Neural progenitor cell (in vitro differentiated cells): ENCODE measurements at places on chromosomes 13 and 19.

GRCh38 chr13:113917594-113918371 lies 53.9 kb upstream of the GAS6 start:
- no peak for DNase-seq

DNA sequence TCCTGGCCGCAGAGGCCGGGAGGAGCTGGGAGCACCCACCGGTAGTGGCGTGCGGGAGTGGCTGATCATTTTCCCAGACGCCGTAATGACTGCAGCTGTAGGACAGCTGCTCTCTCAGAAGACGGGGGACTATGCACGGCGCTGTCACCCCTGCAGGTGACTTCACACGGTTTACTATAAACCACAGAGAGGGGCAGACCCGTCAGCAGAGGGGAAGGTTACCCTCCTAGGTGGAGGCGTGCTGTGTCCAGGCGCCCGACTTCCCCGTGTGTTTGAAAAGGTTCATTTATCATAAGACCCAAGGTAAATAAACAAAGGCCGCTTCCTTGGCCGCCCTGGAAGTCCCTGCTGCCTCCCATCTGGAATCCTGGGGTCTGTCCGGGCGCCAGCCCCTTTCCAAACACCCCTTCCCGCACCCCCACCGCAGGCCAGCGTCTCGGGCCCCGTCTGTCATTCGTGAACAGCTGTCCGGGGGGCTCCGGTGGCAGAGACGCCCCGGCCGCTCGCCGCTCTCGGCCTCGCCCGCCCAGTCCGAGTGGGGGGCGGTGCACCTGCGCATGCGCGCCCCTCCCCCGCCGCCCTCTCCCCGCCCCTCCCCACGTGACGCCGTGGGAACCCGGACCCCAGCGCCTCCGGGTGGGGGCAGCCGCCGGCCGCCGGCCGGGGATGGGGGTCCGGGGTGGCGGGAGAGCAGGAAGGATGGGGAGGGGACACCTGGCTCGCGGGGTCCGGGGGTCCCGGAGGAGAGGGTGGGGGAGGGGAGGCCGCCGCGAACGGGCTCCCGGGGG lies 915 bp downstream of the SHC2 start:
- DNase-seq: peak; percentile 82

GRCh38 chr13:37599519-37599918 lies 951 bp upstream of the POSTN start:
- no peak for DNase-seq

DNA sequence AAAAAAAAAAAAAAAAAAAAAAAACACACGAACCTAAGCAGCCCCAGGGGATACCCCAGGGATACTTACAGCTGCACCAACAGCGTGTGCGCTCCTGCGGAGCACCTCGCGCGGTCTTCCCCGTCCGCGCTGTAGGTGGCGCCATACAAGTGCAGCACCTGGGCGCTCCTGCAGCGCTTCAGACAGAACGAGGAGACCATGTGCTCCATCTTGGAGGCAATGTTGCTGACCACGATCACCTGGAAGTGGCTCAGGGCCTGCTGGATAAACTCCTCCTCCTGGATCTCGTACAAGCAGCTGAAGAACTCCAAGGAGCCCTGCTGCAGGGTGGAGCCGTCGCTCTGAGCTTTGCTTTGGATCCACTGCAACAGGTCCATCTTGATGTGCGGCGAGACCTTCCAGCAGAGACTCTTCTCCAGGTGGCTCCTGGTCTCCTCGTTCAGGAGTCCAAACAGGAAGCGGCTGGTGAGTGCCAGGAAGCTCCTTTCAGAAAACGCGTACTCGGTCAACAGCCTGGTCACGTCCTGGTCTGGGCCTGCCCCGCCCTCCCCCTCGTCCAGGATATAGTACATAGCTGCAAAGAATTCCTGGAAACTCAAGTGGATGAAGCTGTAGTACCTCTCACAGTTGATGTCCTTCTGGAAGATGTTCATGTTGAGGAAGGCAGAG lies 14.5 kb downstream of the NLRP12 start:
- peak; percentile 50 for DNase-seq

DNA sequence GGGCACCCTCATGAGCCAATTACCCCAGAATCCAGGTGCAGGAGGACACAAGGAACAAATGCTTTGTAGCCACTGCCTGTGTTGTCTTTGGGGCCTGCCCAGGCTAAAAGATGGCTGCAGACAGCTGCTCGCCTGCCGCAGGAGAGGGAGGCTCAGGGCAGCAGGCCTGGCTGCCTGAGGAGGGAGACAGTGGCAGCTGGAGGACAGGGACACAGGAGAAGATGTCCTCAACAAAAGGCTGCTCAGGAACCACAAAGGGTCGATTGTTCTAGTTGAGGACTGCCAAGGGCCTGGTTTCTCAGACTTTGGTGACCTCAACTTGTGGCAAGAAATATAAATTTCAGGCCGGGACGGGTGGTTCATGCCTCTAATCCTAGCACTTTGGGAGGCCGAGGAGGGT lies 7.6 kb downstream of the SIRT2 start:
- no peak for DNase-seq
